Thoracic aorta (tissue), 2 donors: ENCODE measurements at places on chromosomes 3 and 15. TPM values are rescaled to one million over a fixed set of nuclear protein-coding genes. Genes with fewer than 3 reads are reported as not detected.

GRCh38 chr15:38877471-38877870 is 312.9 kb upstream of the RASGRP1 start:
- H3K36me3 ChIP-seq = no peaks in the 10 kb centered on the region
- no peak overlapping the region for H3K27ac ChIP-seq
- no peaks in the 10 kb centered on the region for H3K4me1 ChIP-seq
- H3K27me3 ChIP-seq = no peaks in the 10 kb centered on the region
- DNase-seq = no peak

TTC23 gene
- 32.8 TPM for total RNA-seq

GRCh38 chr3:168327856-168328255 is 232.1 kb upstream of the GOLIM4 start:
- no peak overlapping the region for H3K4me3 ChIP-seq
- H3K4me1 ChIP-seq = no peaks in the 10 kb centered on the region
- no peak for DNase-seq
- H3K27ac ChIP-seq = no peak overlapping the region
- no peaks in the 10 kb centered on the region for H3K27me3 ChIP-seq

DNA sequence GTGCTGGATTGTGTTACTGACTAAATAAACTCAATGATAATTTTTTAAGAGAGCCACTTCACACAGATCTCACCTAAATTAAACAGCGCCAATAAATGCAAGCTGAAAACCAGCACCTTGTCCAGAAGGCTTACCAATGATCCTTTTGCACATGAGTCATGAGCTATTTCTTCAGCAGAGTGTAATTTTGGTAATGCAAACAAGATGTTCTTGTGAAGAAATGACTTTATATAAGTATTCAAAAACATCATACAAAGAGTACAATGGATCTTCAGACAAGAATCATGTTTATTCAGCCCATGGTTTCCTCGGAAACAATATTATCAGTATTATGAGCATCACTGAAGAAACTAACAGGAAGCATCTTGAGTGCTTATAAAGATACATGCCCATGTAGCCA is 263.8 kb upstream of the UBE2E2 start:
- H3K27ac ChIP-seq = no peak overlapping the region
- no peak overlapping the region for H3K4me3 ChIP-seq
- no peaks in the 10 kb centered on the region for H3K27me3 ChIP-seq

DNA sequence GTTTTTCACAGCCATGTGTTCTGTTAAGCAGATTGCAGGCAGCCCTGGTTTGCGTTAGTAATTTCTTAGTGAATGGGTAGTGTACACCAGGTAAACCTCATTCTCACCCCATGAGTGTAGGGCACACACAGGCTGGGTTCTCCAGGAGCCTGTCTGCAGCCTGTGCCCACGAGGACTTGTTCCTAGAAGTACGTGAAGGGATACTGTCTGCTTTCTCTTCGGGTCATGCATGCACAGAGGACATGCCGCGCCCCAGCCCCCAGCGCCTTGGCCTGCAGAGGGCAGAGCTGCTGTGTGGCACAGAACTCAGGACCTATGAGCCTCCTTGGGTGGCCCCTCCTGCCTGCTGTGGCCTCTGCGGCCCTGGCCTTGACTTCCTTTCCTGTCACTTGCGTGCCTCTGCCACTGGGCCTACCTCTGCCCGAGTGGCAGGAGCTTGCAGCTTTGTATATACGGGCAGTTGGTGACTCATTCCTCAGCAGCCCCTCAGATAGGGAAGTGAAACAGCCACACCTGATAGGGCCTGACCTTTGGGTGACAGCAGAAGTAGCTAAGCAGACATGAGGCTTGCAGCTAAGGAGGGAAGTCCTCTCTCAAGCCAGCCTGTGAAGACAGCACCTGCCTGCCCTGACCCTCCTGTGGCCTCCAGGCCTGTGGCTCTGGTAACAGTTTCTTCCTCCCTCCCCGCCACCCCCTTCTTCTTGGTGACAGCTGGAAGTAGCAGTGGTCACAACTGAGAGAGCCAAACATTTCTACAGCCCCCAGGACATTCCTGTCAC is 19.5 kb downstream of the PPCDC start:
- peaks cover 62% of the 10 kb centered on the region for H3K4me1 ChIP-seq
- no peaks in the 10 kb centered on the region for H3K27me3 ChIP-seq
- H3K27ac ChIP-seq = peak overlapping the region; percentile 88
- no peaks in the 10 kb centered on the region for H3K36me3 ChIP-seq

TYRO3 gene
- 5.4 TPM for total RNA-seq

DNA sequence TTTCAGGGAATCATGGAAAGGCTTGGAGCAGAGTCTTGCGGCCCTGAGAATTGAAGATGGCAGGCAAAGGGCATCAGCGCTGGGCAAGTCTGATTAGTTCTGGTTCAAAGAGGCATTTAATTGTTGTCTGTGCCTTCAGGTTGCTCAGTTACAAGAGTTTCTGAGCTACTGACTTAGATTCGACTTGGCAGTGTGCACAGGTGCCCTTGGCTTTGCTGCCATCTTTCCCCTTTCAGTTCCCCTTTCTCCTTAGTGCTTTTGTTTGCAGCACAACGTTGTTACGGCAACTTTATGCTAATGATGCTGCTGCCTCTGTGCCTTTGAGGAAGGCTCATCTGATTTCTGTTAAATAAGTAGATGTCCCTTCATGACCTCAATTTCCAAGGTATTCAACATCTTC is 12.5 kb downstream of the P2RY14 start:
- H3K4me3 ChIP-seq = no peak overlapping the region
- peaks cover 7% of the 10 kb centered on the region for H3K4me1 ChIP-seq
- no peaks in the 10 kb centered on the region for H3K27me3 ChIP-seq
- no peak for DNase-seq

PIGX gene
- total RNA-seq = 23.4 TPM

DNA sequence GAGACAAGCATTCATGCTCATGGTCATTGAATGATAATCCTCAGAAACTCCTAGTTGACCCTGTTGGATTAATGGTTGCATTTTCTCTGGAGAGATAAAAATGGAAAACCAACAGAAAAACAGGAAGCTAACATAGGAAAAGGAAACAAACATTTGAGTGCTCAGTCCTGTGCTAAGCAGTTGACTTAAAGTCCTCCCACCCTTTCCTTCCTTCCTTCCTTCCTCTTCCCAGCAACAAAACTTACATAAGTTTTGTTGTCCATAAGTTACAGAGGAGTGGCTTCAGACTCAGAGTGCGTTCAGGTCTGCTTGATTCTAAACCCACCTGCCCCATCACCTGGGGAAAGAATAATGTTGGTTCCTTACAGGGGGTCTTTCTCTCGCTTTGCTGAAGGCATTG is 163.8 kb upstream of the RGMA start:
- H3K4me1 ChIP-seq = peaks cover 18% of the 10 kb centered on the region
- no peaks in the 10 kb centered on the region for H3K27me3 ChIP-seq
- no peak overlapping the region for H3K4me3 ChIP-seq

- H3K4me1 ChIP-seq = no peaks in the 10 kb centered on the region
- H3K4me3 ChIP-seq = no peak overlapping the region
- H3K36me3 ChIP-seq = no peaks in the 10 kb centered on the region
- H3K27me3 ChIP-seq = no peaks in the 10 kb centered on the region
- DNase-seq = no peak
- H3K27ac ChIP-seq = no peak overlapping the region
Observed at GRCh38 chr3:122636697-122637096, 43.9 kb upstream of the PARP14 start.

DNA sequence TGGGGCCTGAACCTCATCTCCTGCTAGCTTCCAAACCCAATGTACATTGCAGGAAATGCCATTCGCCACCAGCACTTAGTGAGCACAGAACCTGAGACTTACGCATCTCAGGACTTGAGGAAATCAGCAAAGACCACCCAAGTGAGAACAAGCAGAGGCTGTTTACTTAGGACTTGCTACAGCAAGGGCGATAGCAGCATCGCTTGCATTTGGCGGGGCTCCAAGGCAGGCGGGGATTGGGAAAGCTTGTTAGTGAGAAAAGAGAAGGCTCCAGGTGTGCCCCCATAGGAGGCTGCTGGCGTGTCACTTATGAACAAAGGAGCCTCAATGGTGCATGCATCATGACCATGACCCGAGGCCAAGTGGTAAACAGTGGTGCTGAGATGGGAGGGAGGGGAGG is 19.7 kb downstream of the SLC6A20 start:
- H3K36me3 ChIP-seq = no peaks in the 10 kb centered on the region
- no peaks in the 10 kb centered on the region for H3K4me1 ChIP-seq
- no peak overlapping the region for H3K4me3 ChIP-seq

DNA sequence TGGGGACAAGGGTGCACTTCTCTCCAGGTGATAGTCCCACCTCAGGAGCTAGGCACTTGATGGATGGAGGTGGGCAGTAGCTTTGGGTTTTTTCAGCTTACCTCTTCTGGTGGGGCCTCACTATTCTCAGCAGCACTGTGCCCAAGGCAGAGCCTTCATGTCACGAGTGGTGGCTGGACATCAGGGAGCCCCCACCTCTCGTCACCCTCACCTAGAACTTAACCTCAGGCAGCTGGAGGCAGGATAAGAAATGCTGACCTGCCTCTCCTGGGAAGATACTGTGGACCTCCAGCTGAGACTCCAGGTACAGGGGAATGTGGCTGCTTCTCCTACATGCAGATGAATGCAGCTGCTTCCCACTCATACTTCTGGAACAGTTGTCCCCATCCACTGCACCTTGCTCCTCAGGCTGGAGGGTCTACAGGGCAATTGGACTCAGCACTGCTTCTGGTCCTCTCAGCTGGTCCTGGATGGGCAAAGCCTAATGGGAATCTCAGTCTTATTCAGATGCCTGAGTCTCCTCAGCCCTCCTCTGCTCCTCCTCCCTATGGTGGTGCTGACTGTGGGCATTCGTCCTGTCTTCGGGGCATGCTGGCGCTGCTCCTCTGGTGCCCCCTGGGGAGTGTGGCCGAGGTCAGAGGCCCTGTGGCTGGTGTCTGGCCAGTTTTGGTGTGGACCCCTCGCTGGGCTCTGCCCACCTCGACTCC is 129.9 kb downstream of the KLF13 start:
- H3K36me3 ChIP-seq = no peaks in the 10 kb centered on the region
- DNase-seq = no peak
- no peak overlapping the region for H3K4me3 ChIP-seq

SUCLG2 gene
- total RNA-seq = 36.6 TPM

GRCh38 chr3:168096210-168096652 is 507 bp upstream of the GOLIM4 start:
- H3K36me3 ChIP-seq = no peaks in the 10 kb centered on the region
- H3K27ac ChIP-seq = peak overlapping the region; percentile 96
- H3K4me3 ChIP-seq = peak overlapping the region; percentile 92
- H3K4me1 ChIP-seq = peaks cover 40% of the 10 kb centered on the region
- no peaks in the 10 kb centered on the region for H3K27me3 ChIP-seq
- DNase-seq = peak; percentile 43

SKOR1 gene
- 3.5 TPM for total RNA-seq

DCLK3 gene
- total RNA-seq = not detected

DNA sequence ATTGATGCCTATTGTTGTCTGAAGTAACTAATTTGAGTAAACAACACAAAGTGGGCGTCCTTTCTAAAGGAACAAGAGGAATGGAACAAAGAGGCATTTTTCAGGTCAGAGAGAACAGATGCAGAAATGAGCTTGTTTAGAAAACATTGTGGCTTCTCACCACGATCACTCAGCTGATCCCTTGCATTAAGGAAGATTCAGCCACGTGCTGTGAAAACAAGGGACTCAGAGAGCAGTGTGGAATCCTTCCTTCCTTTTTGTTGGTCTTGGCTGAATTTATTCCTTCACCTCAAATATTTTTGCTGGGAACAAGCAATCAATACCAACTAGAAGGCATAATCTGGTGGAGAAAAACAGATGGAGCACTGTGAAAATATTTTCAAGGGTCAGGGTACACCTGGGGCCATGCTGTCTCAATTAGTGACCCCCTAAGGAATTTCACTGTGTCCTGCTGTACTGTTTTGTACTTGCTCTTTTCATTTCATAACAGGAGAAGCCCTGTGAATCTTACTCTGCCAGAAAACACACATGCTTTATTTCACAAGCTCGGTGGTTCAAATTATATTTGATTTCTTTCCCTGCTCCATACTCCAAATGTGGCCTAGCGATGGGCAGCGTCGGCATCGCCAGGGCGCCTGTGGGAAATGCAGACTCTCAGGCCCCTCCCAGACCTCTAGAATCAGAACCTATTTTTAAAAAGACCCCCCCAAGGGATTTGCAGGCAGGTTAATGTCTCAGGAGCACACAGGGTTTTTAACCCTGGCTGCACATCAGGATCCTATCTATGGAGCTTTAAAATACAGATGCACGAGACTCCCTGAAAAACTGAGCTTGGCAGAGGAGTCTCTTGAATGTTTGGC is 11.6 kb upstream of the SLC6A20 start:
- H3K4me1 ChIP-seq = no peaks in the 10 kb centered on the region
- no peak for DNase-seq
- no peaks in the 10 kb centered on the region for H3K36me3 ChIP-seq
- H3K27me3 ChIP-seq = no peaks in the 10 kb centered on the region
- no peak overlapping the region for H3K27ac ChIP-seq

DNA sequence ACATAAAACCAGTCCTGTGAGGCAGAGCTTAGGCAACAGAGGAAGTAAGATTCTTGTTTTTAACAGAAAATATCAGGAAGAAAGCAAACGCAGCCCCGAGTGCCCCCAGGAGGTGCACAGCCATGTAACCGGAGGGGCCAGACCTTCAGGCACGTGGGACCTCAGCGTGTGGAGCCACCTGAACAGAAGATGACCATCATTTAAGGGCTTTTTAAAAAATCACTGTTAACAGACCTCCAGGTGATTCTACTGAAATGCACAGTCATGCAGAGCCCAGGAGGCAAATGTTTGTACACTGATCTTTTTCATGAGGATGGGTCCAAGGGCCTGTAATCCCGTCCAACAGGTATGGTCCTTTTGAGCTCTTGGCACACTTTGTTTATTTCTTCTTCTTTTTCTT is 38.8 kb downstream of the SPG21 start:
- no peak overlapping the region for H3K27ac ChIP-seq
- H3K4me1 ChIP-seq = no peaks in the 10 kb centered on the region

GRCh38 chr15:43104426-43104825 is 1.4 kb downstream of the UBR1 start:
- no peak overlapping the region for H3K27ac ChIP-seq
- peaks cover 10% of the 10 kb centered on the region for H3K36me3 ChIP-seq
- H3K27me3 ChIP-seq = no peaks in the 10 kb centered on the region
- peaks cover 25% of the 10 kb centered on the region for H3K4me1 ChIP-seq
- DNase-seq = no peak

DNA sequence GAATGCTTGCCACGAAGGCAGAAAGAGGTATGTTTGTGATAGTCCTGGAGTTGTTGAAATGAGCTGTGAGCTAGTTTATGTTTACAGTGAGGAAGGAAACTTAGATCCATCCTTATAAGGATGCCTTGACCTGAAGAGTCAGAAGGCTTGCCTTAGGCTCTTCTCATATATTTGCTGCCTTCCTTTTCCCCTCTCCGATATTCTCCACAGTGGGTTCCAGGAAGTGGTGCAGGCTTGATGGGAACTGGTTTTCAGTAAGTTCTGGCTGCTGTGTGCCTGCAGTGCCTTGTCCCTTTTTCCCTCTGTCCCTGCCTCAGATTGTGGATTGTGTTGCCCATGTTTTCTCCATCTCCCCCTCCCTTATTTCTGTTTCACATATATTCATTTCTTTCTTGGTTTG is 287.3 kb upstream of the UBE2E1 start:
- DNase-seq = no peak
- peaks cover 3% of the 10 kb centered on the region for H3K4me1 ChIP-seq
- H3K36me3 ChIP-seq = no peaks in the 10 kb centered on the region
